Stimulated activated CD4-positive, alpha-beta T cell treated with anti-CD3 and anti-CD28 coated beads, Interleukin-4, amount 100 ng/mL, for 48 hours (primary cell): ENCODE measurements at places on chromosomes 3 and 15.

DNA sequence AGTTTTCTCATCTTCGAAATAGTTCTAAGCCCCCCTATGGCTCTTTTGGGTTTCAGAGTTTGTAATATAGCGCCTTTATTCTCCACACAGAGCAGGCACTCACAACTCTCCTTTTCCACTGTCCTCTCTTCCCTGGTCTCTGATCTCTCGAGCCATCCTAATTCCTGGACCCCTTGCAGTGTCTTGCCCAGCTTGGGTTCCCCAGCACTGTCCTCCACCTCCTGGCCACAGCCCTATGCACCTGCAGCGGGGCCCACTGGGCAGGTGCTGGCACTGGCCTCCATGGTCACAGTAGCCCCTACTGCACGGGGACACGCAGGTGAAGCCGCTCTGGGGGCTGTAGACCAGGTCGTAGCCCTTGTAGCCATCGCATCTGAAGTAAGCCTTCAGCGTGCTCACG lies 27.9 kb downstream of the MUC20 start:
- no peak for DNase-seq

GRCh38 chr3:102255736-102256135 lies 179.1 kb upstream of the ZPLD1 start:
- no peak for DNase-seq

DNA sequence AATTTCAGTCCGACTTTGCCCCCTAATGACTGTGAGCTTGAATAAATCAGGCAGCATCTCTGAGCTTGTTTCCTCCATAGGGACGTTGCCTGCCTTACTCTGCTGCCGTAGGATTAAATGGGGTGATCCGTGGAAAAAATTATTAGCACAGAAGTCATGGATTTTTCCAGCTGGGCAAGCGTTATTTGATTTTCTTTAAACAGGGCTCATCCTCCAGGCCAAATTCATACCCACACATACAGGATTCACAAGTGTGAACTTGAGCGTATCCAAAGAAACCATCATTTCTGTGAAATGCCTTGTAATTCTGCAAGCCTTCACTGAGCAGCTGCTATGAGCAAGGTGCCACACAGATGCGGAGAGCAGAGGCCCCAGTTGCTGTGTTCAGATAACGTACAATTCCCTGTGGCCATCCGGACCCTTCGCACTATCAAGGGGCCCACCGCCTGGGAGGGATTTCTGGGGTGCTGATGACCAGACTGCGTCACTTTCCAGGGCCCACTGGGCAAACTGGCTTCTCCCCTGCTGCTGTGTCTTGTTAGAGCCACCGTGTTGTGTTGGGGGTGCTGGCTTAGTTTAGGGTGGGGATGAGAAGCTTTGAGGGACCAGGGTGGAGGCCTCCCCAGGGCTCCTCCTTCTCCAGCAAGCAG lies 61.4 kb downstream of the MGLL start:
- DNase-seq: no peak

- no peak for DNase-seq
Observed at GRCh38 chr15:61828860-61829513, 231.3 kb downstream of the VPS13C start.

- DNase-seq: no peak
Observed at GRCh38 chr3:55549177-55549576, 62.1 kb upstream of the WNT5A start.

DNA sequence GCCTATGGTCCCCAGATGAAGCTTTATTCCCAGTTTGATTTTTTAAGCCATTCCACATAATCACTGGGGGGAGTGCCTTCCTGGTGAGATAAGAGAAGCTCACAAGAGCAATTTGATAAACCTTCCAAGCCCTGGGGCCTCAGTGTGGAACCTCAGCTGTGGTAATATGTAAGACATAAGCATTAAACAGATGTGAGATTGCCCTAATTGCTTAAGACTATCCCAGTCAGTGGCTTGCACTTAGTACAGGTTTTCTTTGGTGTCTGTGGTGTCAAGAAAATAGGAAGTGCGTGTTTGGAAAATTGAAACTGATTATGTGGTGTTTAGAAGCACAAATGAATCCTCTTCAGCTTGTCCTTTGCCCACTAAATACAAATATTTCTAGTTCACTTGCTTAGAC lies 54.3 kb downstream of the LRRN1 start:
- no peak for DNase-seq

GRCh38 chr3:38015485-38015884 lies 14.0 kb downstream of the PLCD1 start:
- DNase-seq: no peak

- DNase-seq: no peak
Observed at GRCh38 chr3:50008931-50009330, 69.0 kb downstream of the RBM6 start.

- no peak for DNase-seq
Observed at GRCh38 chr3:126105691-126106187, 21.8 kb upstream of the SLC41A3 start.

DNA sequence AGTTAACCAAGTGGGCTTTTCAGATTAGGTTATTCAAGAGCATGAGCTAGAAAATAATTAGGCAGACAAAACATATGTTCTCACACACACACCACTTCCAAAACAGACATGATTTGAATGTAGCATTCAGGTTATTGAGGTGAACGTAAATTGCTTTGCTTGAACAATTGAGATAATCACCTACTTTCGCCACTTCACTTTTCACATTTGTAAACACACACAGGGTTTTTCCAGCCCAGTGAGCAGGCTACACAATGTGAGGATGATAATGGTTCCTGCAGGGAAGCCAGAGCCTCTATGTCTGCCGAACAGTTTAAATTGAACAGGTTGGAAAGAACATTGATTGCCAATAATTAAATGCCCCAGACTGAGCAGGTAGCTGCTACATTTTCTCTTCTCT lies 560.8 kb downstream of the OCA2 start:
- DNase-seq: no peak

GRCh38 chr3:39515681-39516441 lies 48.4 kb downstream of the MOBP start:
- DNase-seq: no peak

DNA sequence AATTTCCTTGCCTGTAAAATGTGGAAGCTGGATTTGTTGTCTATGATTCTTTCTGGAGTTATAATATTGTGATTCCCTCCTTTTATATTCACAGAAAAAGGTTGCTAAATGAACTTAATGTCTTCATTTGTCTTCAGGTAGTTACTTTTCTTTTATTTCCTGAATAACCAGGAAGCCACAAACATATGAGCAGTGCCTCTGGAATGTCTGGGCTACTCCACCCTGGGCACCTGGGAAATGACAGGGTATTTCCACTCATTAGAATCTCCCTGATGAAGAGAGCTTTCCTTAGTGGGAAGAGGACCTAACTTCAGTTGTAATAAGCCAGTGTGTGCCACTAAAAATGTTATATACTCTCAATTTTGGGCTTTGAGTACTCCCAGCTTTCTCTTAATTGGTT lies 3.8 kb upstream of the SLMAP start:
- DNase-seq: no peak

DNA sequence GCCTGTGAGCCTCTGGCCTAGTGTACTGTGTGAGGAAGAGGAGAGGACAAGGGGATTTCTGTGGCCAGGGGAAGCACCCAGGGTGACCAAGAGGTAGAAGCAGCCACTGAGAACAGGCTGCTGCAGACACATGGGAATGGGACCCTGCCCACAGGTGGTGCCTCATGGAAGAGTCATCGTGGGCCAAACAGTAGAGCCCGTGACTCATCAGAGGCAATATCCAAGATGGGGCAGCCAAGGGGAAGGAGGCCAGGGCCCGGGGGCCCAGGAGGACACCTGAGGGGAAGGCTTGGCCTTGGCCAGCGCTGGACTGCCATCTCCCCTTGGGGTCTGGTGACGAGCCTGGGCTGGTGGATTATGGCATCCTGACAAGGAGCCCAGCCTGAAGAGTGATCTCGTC lies 275.0 kb upstream of the LYSMD4 start:
- no peak for DNase-seq

GRCh38 chr15:61989667-61990066 lies 70.6 kb downstream of the VPS13C start:
- no peak for DNase-seq

DNA sequence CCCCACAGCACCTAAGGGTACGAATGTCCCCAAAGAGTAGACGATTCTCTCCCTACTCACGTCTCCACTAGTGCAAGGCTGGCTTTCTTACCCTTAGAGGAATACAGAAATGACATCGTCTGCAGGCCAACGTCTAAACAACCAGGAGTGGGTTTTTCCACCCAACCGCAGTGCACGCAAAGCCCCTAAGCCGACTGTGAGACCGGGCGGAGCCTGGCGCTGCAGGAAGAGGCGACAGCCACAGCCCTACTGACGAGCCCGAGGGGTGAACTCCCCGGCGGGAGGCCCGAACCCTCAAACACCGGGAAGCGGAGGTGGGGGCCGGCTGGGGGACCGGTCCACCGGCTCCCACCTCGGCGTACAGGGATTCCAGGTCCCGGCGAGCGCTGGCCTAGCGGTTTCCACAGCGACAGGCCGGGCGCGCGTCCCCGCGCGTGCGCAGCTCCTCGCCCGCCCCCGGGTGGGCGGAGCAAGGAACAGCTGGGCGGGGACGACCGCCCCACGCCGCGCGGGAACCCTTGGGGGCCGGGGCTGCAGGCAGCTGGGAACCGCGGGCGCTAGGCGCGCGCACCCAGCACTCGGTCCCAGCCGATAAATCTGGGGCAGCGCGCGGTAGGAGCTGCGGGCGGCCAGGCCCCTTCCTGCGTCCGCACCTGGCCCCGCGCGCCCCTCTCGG lies at the start of the genes CEP19 and PIGX:
TSS of gene CEP19 (minus strand) at position 413 of the 676 bp plus-strand sequence. CDS start 3,593 bp downstream, outside the sequence.
TSS of gene PIGX (plus strand) at position 540 of the 676 bp plus-strand sequence.
- peak; percentile 86 for DNase-seq

GRCh38 chr3:50478671-50479260 lies 24.7 kb downstream of the CACNA2D2 start:
- DNase-seq: no peak

GRCh38 chr15:91940496-91941381 lies 87.2 kb downstream of the SLCO3A1 start:
- no peak for DNase-seq

DNA sequence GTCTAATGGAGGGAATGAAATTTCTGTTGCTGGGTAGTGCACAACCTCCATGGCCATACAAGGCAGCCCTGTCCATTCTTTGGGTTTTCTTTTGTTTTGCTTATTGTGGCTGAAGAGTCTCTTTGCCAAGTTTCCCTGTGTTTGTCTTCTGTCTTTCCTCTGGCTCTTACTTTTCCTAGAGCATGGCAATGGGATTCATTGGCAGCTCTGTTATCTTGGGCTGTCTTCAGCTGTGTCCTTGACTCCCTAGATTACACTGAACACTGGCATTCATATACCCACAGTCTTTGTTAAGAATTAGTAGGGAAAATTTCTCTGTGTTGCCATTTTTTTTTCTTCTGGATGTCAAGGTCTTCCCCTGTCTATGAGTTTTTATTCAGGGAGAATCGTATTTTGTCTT lies 16.1 kb upstream of the DCBLD2 start:
- no peak for DNase-seq

DNA sequence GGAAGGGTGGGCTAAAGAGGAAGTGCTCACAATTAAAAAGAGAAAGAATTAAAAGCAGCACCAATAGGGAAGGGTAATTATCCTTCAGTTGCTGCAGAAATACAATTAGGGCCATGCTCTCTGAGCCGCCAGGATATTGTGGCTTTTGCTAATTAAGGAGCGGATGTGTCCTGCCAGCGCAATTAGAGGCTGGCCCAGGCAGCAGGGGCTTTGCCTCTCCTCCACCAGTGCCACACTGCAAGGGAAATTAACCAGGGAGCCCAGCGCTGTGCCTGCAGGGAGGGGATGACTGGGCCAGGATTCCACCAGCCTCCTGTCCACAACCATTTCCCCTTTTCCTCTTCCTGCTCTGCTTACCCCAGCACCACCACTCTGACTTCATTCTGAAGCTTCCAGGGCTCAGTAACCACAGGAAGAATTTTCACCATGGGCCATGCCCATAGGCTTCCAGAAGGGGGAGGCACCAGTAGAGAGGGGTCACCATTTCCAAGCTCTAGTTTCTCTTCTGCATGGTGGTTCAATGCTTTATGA lies 10.4 kb upstream of the AEN start:
- no peak for DNase-seq

DNA sequence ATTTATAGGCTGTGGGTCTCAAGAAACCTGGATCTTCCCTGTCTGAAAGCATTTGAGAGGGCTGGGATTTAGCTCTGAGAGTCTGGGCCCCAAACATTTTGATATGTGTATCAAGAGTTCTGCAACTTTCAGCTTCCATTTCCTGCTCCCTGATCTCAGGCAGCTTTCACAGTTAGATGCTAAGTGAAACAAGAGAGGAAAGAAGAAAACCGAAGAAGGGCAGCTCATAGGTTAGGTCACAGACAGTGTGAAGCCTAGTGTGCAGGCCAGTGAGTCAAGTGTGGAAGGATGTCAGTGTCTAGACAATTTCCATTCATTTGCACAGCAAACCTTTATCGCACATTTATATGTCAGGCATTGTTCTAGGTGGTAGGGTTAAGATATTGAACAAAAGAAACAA lies 173.6 kb upstream of the PROK2 start:
- no peak for DNase-seq

DNA sequence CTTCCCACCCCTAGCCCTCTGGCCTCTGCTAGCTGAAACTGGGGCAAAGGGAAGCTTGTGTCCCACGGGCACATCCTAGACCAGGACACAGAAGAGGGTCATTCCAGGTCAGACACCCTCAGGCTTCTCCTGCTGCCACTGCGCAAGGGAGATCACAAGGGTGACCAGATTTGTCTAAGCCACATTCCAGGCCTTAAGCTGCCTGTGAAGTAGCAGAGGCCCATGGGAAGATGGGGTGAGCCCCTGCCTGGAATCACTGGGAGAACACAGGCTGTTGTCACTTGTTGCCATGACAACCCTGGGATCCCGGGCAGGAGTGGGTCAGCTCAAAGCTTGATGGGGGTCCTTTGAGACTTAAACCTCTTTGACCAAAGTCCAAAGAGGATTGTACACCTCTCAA lies 10.8 kb downstream of the STRA6 start:
- DNase-seq: no peak

DNA sequence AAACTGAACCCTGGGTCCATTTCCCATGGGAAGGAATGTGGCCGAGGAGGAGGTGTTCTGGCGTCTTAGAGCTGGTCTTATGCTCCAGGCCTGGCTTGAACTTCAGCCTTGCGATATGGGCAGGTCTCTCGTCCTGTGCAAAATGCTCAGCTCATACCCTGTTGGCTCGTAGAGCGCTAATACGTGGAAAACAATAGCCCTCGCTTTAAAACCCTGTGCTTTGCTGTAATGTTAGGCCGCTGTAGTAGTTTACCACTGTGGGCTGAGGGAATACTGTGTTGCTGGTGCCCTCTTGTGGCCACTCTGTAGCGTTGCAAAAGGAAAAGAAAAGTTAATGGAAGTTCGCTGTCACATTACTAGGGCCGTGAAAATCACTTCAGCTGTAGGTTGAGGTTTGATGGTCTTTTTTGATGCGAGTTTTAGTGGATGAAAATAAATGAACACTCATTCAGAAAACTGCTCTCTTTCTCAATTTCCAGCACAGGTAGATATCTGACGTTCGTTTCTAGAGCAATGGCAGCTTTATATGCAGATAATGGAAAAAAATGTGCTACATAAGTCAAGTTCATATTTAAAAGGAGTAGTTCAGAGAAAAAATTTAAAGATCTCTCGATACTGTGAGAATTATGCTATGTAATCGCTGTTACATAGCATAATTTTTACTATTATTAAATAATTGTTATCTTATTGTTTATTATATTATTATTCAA lies 92.9 kb downstream of the MCTP2 start:
- DNase-seq: peak; percentile 37
